ENCODE measurements at places on chromosomes 11 and 22. TPM values are rescaled to one million over a fixed set of nuclear protein-coding genes. Genes with fewer than 3 reads are reported as not detected.

PANX3 gene
- total RNA-seq, result not detected

OR51B2 gene
- not detected for total RNA-seq

NRIP3 gene
- total RNA-seq, result 2.6 TPM

GDPD4 gene
- not detected for total RNA-seq

KDM4E gene
- total RNA-seq, result not detected

PIWIL4 gene
- 5.9 TPM for total RNA-seq

DDIAS gene
- 3.1 TPM for total RNA-seq

OR2D2 gene
- not detected for total RNA-seq

CYB5R3 gene
- total RNA-seq, result 430 TPM

RGL4 gene
- total RNA-seq, result 1.4 TPM

RPL27A gene
- total RNA-seq, result 776 TPM

HTR3B gene
- not detected for total RNA-seq

SOX6 gene
- total RNA-seq, result 11.8 TPM

CDC42EP1 gene
- 76.3 TPM for total RNA-seq

OR1S2 gene
- total RNA-seq, result not detected

C11orf52 gene
- 5.2 TPM for total RNA-seq
